ENCODE measurements at places on chromosomes 7 and 10.

GRCh38 chr7:46669028-46669427 lies 748.0 kb upstream of the IGFBP3 start:
- no peak for DNase-seq

DNA sequence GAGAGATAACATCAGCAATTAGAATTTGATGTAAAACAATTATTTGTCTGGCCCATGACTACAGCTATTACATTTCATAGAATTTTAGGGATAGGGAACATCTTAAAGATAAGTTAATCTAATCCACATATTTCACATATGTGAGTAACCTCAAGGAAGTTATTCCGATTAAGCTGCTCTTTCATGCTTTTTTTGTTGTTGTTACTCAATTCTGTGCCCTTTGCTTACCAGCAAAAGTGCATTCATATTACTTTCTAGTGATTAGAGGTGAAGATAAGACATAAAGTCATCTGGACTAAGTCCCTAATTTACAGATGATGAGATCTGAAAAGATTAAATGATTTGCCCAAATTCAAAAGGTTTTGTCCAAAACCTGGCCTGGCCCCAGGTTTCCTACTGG lies 40.9 kb upstream of the SRI start:
- DNase-seq, result no peak

GRCh38 chr7:22645418-22646181 lies 81.4 kb upstream of the IL6 start:
- no peak for DNase-seq

DNA sequence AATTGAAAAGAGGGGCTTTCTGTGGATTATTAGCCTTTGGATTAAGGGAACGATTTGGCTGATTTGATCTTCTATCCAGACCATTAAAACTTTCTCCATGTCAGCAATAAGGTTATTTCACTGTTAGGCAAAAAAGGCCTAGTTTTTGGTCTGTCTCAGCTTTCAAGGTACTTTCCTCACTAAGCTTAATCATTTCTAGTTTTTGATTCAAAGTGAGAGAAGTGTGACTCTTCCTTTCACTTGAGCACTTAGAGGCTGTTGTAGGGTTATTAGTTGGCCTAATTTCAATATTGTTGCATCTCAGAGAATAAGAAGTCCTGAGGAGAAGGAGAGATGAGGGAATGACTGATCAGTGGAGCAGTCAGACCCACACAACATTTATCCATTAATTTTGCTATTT lies 596.0 kb upstream of the TPK1 start:
- DNase-seq, result no peak

DNA sequence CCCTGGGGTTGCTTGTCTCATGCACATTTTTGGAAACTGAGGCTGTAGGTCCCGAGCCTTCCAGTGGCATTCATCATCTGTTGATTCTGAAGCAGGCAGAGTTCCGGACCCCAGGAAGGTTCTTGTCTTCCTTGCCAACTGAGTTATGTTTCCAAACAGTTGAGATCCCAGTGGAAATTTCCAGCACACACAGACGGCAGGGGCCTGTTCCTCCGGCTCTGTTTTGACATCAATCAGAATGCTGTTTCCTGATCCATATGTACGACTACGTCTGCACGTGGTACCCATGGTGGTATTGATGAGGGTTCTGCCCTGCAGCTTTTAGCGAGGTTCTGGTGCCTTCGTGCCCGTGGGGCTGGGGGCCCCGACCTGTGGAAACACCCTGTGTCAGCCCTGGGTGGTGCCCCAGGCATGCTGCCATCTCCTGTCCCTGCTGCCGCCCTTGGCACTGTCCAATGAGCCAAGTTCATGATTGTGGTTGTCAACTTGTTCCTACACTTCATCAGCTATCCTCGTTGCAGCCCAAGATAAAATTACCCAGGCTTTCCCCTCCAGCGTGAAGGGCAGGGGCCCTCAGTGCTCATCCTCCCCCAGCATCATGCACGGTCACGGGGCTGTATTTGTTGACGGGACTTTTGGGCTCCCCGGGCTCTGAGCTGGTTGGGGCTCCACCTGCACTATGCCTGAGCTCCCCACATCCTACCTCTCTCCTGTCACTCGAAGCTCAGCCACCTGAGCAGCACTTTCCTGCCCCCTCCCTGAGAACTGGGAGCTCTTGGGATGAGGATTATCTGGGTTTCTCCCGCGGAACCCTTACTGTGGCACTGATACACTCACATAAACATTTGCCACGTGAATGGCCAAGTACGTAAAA lies 7.8 kb upstream of the DPYSL4 start:
- no peak for DNase-seq

DNA sequence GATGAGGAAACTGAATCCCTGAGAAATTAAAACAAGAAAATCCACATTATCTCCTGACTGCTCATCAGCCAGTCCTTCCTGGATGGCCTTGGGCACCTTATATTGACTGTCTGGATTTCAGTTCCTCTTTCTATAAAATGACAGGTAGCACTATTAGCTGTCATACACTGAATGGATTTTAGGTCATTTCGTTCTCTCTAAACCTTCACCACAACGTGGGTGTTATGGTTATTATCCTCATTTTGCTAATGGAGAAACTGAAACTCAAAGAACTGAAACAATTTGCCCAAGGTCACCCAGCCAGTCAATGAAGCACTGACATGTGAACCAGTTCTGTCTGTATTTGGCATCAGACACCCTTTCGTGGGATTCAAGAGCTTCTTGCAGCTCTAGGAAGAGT lies 193.8 kb downstream of the CYP26A1 start:
- no peak for DNase-seq

DNA sequence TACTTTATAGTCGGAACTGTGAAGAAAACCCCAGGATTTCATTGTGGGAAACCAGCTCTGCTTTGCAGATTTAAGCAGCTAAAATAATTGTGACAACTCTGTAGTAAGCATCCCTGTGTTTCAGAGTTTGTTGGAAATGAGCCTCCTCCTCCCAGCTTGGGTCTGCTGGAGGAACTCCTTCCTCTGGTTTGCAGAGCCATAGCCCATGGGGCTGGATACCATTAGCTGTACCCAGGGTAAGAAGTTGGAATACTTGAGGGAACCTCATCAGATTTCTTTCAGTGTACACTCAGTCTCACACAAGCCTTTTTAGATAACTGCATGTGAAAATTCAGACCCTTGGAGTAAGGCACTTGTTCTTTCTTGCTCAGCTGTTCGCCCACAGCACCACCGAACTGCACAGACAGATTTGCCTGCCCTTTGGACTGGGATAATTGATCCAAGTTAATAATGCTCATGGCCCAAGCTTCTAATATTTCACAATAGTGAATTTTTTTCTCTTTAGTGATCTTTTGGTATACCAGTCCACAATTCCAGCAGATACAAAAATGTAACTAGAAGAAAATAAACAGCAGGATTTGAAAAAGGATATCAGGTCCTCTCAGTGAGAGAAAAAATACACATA lies 467.4 kb upstream of the FZD8 start:
- no peak for DNase-seq

DNA sequence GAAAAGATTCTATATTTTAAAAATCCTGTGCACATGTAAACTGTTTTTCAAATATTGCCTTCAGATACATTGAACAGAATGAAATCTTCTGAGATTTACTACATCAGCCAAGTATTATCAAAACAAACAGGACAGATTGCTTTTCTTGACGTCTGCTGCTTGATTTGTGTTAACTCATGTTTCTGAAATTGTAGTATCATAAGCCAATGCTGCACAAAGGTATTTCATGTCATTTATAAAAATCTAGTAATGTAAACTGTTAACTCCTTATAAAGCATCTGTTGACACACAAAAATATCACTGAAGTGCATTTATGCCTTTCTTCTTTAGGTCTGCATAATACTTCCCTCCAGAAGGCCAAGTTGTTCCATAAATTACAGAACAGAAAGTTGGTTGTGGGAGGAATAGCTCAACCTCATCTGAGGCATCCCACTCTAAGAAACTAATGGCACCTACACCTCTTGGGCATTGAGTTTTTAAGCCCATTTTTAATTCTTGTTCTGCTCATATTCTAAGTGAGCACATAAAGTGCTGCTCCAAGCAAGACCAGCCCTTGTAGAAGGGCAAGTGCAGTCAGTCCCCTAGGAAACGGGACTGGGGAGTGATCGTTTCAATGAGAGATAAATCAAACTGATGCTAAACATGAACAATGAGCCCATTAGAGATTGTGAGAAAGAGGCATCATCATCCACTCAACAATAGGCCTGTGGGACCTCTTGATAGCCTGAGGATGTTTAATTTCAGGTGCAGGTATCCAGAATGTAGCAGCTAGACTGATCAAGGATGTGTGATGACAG lies 28.5 kb downstream of the CAV1 start:
- no peak for DNase-seq

- peak; percentile 62 for DNase-seq
These were observed 40.8 kb upstream of the PFKFB3 start for GRCh38 chr10:6161921-6162320.

- no peak for DNase-seq
These were observed 486.4 kb upstream of the FOXK1 start for GRCh38 chr7:4195660-4196059.

GRCh38 chr10:17076626-17077345 lies 52.8 kb downstream of the CUBN start:
- no peak for DNase-seq

DNA sequence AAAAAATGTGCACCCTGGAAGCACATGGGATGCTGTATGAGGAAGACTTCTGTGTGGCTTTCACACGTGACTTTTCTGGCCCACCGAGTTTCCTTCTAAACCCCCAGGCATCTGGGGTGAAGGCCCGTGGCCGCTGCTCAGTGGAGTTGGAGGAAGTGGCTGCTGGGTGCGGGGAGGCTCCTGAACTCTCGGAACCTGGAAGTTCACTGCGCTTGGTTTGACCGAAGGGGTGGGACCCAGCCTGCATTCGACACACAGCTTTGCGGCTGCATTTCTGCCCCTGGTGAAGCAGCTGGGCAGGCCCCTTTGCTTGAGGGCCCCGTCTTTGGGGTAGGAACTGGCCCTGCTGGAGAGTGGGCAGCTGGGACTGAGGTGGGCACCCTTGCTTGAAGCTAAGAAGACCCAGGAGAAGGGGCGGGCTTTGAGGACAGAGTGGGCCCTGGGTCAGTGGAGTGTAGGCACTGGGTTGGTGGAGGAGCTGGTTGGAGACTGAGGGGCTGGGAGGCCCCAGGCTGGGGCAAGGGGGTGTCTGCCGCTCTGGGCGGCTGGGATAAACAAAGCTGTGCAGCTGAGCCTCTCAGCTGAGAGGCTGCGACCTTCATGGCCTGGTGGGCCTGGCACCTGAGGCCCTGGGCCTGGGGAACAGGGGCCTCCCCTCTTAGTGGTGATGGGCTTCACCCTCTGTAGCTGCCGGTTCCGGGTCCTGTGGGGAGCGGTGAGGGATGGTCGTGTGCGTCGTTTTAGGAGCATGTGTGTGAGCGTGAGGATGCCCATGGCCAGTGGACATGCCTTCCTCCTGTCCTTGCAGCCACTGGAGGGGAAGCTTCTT lies 78.0 kb downstream of the INPP5A start:
- no peak for DNase-seq

DNA sequence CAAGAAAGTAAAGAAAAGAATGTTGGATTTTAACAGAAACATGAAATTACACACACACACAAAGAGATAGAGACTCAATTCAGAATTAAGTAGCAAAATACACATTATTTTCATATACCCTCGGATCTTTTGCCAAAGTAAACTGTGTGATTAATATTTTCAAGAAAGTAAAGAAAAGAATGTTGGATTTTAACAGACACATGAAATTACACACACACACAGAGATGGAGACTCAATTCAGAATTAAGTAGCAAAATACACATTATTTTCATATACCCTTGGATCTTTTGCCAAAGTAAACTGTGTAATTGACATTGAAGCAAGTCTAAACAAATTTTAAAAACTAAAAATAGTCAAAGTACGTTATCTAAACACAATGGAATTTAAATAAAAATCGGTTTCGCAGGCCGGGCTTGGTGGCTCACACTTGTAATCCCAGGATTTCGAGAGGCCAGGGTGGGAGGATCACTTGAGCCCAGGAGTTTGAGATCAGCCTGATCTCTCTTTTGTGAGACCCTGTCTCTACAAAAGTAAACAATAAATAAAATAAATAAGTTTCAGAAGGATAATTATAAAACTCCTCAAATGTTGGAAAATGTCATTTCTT lies 337.3 kb upstream of the MAGI2 start:
- DNase-seq, result no peak

DNA sequence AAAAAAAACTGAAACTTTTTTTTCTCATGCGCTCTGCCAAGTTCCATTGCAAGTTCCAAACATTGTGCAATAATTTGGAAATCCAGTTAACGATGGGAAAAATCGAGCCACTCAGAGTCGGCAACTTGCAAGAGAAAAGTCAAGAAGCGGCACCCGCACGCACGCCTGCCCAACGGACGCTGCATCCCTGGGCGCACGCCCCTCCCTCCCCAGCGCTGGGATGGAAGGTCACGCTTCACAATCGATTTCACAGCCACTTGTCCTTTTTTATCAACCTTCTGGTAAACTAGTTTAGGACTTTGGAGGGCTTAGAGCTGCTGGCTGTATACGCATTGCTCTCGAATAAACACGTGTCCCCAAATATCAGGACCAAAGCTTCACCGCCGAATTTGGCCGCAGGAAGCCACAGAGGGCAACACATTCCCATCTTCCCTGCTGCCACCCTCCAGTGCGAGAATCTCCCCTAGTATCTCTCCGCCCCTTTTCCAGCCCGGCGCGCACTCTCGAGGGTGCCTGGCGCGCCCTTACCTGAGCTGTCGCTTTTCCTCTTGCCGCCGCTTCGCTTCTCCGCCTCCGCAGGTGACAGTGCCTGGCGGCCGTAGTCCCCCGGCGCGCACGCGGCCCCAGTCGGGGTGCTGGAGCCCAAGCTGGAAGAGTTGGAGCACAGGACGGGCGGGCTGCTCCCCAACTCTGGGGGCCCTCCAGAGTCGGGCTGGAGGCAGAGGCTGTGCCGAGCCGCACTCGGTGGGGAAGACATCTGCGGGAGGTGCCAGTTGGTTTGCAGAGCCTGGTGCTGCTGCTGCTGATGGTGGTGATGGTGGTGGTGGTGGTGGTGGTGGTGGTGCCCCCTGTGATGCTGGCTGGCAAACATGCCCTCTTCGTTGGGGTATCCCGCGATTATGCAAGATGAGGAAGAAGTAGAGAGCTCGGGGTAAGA lies 857 bp downstream of the MEOX2 start:
- no peak for DNase-seq

- DNase-seq, result no peak
These were observed 163.7 kb downstream of the CDC14C start for GRCh38 chr7:49088017-49088416.

DNA sequence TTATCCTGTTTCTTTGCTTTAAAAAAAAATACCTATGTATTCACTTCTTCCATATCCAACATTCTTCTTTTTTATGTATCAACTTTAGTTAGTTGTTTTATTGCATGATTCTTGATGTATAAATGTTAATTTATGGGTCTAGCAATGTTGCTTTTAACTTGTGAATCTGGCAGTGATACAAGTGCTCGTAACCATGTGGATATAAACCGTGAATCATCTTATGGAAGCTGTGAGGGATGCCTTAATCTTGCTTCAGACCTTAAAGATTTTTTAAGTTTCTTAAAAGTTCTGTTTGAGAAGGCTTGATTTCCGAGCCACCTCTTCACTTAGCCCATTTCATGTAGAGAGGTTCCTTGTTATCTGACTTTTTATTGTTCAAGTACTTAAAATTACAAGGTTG lies 25.9 kb downstream of the HELLS start:
- DNase-seq, result no peak

- no peak for DNase-seq
These were observed 56.3 kb upstream of the TMEM72 start for GRCh38 chr10:44854693-44855350.

GRCh38 chr10:71209731-71210541 lies 2.4 kb upstream of the UNC5B start:
- no peak for DNase-seq
